NCI-H460 (cell line): ENCODE measurements at places on chromosomes 1 and 21. TPM values are rescaled to one million over a fixed set of nuclear protein-coding genes. Genes with fewer than 3 reads are reported as not detected.

- DNase-seq = no peak
These were observed 69.2 kb upstream of the PDC start for GRCh38 chr1:186530109-186530508.

- DNase-seq = no peak
These were observed 18.7 kb upstream of the KANK4 start for GRCh38 chr1:62337706-62338631.

DNA sequence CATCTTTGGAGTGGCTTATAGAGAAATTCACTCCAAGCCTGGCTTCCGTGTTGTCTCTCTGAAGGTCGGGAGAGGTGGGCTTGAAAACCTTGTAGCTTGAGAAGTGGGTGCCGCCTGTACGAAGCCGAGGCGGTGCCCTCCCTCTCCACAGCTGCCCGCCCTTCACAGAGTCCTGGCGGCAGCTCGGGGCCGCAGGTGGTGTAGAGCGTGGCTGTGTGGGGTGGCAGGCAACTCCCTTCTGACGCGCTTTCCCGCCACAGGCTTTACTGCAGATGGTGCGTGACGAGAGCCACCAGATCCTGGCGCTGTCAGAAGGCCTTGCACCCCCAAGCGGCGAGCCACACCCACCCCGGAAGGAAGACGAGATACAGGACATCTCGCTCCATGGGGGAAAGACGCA lies 33.1 kb upstream of the DIP2A start:
- DNase-seq = no peak

GRCh38 chr1:54870869-54871268 lies 16.1 kb downstream of the DHCR24 start:
- no peak for DNase-seq

DNA sequence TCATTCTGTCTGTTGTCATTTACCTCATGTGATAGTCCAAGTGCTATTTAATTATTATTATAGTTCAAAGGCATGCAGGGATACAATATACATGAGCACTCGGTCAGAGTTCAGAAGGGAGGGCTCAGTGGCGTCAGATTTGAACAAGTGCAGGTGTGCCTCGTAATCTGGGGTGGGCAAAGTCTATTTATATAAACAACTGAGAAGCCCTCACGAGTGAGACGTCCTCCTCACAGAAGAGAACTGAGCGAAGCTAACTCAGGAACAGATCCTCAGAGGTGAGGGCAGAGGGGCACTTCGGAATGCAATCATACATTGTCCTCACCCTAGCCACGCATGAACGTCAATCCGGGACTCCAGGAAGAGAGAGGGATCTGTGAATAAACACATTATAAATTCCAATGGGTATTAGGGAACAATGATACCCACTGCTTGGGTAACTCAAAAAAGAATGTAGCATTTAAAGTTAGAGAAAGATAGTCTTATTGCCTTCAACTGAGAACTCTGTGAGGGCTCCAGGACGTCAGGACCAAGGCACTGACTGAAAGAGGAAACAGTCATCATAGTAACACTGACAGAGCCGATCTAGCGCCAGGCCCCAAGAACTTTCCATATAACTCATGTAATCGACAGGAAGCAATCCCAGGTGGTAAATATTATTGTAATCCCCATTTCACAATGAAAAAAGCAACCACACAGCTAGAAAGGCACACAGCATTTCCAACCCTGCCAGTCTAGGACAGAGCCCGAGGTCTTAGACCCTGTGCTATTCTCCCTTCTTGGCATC lies 127.1 kb upstream of the B3GALT2 start:
- DNase-seq = no peak

GRCh38 chr1:202349206-202349928 lies 868 bp downstream of the PPP1R12B start:
- DNase-seq = no peak

DNA sequence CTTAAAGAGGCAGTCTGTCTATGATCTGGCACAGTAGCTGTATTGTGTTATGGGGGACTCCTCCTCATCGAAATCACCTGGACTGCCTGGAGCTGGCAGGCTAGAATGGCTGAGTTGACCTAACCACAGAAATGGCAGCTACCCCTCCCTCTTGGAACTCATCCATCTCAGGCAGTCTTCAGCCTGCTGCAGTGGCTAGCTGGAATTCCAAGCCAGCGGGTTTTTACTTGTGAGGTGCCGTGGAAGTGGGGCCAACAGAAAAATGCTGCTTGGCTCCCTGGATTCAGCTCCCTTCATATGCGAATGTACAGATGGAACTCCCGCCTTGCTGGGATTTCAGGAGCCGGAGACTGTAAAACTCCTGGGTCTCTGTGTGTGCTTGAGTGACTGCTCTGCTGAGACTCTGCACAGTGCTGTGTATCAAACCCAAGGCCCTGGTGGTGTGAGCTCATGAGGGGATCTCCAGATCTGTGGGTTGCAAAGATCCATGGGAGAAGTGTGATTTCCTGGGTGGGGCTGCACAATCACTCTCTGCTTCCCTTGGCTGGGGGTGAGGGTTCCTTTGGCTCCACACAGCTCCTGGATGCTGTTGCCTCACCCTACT lies 316.9 kb downstream of the CTH start:
- DNase-seq = no peak

DNA sequence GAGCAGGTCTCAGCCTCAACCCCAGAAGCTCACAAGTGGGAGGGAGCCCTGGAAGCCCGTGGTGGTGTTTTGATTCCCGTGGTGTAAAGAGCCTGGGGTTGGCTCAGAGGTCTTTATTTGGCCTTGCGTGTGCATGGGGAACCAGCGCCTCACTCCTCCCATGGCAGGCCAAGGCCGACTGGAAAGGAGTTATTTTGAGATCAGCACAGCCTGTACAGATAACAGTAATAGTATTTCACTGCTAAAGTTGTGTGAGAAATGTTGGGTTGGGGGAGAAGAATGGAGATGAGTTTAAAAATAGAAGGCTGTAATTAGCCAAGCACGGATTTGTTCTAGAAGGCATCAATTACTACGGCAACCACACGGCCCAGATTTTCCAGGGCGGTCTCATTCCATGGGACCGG lies 186.5 kb downstream of the DYRK1A start:
- DNase-seq = no peak

DNA sequence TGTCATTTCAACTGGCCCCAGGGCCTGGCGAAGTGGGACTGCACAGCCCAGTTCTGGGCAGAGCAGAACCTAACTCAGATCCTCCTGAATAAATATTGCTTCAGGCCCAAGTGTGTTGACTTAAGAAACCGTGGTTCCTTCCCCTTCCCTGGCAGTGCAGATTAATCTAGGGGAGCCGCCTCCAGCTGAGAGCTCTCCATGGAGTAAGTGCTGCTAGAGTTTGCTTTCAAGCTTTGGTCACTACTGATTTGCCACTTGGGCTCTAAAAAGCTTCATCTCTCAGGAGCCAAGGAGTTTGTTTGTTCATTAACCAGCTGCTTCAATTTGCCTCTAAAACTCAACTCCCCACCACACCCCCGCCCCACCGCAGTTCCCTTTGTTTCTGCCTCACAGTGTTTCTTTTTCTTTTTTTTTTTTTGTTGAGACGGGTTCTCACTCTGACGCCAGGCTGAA lies 112.1 kb downstream of the DTL start:
- DNase-seq = no peak

DNA sequence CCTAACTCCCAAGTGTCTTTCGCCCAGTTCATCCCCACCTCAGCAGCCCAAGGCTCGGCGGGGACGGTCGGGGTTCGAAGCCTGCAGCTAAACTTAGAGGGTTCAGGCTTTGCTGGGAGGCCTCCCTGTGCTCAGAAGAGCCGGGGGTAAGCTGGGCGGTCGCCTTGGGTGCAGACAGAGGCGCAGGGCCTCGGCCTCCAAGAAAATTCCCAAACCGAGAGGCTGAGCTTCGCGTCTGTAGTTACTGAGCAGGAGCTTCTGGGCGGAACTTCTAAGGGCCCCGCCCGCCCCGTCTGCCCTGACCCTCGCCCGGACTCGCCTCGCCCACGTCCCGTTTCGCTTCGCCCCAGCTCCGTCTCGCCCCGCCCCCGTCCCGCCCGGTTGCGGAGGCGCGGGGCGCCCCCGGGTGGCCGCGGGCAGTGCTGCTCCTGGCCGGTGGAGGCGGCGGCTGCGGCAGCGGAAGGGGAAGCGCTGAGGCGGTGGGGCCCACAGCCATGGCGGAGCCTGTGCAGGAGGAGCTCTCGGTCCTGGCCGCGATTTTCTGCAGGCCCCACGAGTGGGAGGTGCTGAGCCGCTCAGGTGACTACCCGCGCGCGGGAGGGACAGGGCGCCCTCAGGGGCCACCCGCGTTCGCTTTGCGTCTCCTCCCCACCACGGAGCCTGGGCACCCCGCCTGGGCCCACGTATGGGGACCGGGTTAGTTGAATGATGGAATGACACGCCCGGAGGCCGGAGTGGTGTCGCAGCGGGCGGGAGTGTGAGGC lies at the start of gene RWDD3:
TSS of gene RWDD3 (plus strand) at position 474 of the 764 bp plus-strand sequence. CDS start at position 495, 21 bp downstream.
- DNase-seq = peak; percentile 80

DNA sequence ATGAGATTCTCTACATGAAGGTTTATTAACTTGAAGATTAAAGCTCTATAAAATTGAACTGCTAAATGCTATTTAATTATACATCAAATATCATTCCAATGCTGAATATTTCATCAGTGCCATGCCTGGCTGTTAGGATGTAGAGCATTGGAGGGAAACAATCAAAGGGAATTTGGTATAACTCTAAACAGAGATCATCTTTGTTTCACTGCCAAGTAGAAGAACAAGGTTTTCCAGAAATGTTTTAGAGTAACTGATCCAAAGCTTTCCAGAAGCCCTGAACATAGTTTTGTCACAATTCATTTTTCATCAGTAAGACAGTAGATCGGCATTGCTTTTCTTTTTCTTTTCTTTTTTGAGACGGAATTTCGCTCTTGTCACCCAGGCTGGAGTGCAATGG lies 5.9 kb upstream of the DSTYK start:
- no peak for DNase-seq

- no peak for DNase-seq
These were observed 18.3 kb upstream of the IFNGR2 start for GRCh38 chr21:33384841-33385331.

LORICRIN gene
- not detected in 2 replicates for total RNA-seq

C1orf94 gene
- total RNA-seq = not detected in 2 replicates

TTC39A gene
- total RNA-seq = 0.46 and 2.3 TPM in 2 replicates

MMEL1 gene
- total RNA-seq = 0.25 TPM in 1 of 2 replicates, not detected in the other

PER3 gene
- 0.92 TPM in 2 replicates for total RNA-seq

DYNLT5 gene
- total RNA-seq = not detected in 2 replicates

CDC14A gene
- 4.0 and 4.6 TPM in 2 replicates for total RNA-seq

CFHR4 gene
- total RNA-seq = not detected in 2 replicates

CAMSAP2 gene
- 47.8 and 49.7 TPM in 2 replicates for total RNA-seq
